ENCODE measurements at places on chromosomes 12 and 14.

DNA sequence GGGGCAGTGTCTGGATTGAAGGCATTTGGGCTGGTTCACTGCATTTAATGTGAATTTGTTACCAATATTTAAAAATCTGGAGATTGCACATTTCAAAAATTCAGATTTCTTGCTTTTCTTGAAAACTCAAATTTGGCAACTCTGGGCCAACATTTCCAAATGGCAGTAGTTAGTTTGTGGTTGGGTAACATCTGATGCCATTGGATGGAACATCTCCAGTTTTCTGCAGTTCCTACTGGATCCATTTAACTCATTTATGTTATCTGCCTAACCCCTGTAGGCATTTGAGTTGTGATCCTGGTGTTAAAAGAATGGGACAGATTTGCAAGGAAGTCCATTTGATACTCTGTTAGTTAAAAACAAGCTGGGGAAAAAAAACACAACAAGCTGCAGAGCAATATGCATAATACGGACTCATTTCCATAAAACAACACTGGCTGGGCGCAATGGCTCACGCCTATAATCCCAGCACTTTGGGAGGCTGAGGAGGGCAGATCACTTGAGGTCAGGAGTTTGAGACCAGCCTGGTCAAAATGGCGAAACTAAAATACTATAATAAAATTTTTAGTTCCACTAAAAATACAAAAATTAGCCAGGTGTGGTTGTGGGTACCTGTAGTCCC lies 7.9 kb downstream of the EIF2B2 start:
- no peak for DNase-seq

DNA sequence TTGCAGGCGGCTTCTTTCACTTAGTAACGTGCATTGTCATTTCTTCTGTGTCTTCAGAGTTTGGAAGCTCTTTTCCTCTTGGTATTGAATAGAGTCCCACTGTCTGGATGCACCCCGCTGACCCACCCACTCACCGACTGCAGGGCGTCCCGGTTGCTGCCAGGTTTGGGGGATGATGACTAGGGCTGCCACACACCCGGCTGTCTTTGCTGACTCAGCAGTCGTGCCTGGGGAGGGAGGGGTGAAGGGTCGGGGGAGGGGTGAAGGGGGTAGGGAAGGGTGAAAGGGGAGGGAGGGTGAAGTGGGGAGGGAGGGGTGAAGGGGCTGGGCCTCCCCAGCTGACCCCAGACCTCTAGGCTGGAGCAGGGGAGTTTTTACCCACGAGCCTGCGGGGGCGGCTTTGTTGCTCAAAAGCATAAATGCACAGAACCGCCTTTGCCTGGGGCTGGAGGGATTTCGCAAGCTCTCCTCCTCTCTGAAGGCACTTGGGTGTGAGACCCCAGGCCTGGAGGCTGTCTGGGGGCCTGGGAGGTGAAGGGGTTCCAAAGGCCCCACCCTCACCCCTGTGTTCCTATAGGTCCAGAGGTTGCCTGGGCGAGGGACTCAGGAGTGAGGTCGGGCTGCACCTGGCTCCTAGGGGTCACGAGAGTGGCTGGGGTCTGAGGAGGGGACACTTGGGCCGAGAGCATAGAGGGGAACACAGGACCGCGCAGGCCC lies 31.3 kb upstream of the ULK1 start:
- no peak for DNase-seq

GRCh38 chr12:110670161-110670701 lies 18.7 kb downstream of the HVCN1 start:
- no peak for DNase-seq

DNA sequence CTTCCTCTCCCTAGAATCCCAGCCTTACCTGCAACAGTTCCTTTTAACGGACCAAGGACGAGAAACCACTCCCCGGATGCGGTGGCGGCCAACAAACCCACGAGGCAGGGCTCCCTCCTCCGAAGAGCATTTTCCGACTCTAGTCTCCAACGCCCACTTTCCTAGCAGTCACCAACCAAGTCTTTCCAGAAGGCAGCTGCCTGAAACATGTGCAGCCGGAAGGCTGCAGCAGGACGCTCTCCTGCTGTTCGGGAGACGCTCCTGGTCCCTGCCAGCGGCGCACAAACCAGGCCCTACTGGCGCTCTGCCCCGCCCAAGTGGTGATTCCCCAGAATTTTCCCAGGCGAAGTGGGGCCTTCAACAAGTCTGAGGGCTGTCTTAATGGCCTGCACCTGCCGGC lies 21.1 kb upstream of the ADAM20 start:
- DNase-seq, result no peak

DNA sequence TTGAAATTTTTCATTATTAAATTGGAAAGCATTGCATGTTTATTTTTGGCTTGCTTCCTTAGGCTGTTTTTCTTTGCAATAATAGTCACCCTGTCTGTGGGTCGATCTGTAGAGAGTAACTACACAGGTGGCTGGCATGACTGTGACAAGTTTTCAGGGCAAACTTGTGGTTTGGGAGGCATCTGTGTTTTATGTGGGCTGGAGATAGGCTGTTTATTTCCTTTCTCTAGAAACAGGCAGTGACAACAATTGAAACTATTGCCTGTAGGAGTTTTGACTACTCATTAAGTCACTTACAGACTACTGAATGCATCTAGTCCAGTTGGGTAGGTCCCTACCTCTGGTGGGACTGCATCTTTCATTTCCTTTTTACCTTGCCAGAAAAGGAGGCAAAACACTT lies 155.6 kb downstream of the DYRK2 start:
- no peak for DNase-seq

GRCh38 chr14:75066691-75067090 lies 2.8 kb upstream of the ZC2HC1C start:
- DNase-seq, result no peak

DNA sequence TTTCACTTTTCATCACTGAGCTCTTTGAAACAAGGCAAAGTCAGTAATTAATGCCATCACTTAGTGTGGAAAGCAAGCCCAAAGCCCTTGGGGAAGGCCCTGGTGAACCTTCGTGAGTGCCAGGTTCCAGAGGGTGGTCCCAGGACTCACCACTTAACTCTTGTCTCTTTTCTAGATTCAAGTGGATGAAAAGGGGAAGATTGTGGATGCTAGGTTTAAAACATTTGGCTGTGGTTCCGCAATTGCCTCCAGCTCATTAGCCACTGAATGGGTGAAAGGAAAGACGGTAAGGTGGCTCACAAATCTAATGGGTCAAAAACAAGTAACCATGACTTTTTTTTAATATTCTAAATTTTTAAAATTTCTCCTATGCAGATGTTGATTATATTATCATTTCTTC lies 2.8 kb downstream of the ISCU start:
- no peak for DNase-seq

DNA sequence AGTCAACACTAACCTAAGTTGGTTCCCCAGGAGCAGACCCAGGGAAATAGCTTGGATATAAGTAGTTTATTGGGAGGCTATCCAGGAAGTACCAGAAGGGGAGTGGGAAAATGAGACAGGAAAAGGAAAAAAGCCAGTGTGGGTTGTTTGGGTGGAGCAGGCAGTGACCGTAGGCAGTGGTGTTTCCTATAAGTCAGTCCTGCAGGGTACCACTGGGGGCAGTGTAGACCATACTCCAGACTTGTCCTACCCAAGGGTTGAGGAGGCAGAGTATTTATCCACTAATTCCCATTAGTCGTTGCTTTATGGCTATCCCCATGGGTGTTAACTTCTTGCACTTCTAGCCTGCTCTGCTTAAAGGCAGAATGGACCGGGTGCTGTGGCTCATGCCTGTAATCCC lies 6.4 kb upstream of the CCDC60 start:
- DNase-seq, result no peak

DNA sequence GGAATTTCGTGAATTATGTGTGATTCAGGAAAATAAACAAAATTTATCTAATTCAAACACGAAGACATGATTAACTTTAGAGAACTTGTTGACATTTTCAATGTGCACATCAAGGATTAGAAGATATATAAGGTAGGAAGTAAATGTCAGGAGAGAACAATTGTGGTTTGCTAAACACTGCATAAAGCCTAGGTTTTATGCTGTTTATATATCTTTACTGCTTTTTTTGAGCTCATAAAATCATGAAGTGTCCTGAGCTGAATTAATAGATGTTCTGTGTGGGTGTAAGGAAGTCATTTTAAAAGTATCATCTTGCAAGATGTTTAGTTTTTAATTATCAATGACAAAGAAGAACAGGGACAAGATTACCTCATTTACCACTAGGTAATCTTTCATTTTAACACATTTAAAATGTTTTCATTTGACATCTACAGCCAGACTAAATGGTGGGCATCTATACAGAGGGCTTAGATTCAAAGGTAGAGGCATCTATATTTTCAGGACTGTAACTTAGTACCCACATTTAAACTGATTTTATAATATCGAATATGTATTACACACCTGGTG lies 382.8 kb downstream of the ADAMTS20 start:
- DNase-seq, result no peak

GRCh38 chr12:9331218-9331626 lies 123.0 kb upstream of the PZP start:
- DNase-seq, result peak; percentile 30

GRCh38 chr14:31326111-31326510 lies 94.2 kb downstream of the HEATR5A start:
- DNase-seq, result no peak

GRCh38 chr12:122852336-122853275 lies 17.3 kb downstream of the HIP1R start:
- no peak for DNase-seq

DNA sequence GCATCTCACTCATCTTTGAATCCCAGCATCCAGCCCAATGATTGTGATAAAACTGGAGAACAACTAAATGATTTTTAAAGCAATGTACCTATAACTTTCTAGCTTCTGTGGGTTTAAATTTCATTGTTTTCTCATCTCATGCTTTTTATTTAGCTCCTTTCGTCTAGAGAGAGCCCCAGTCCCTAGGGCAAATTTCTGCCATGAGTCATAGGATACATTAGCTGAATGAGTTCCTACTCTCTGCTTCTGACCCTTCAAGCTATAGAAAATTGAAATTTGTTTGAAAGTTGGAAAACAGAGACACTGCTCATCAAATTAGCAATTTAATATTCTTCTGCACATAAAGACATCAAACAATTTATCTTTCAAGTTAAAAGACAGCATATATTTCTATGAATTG lies 113.9 kb downstream of the KIF21A start:
- DNase-seq, result no peak

GRCh38 chr14:55277972-55278740 lies 6.9 kb downstream of the FBXO34 start:
- DNase-seq, result no peak

- DNase-seq, result no peak
Observed at GRCh38 chr14:103067231-103067954, 10.0 kb upstream of the CDC42BPB start.

GRCh38 chr12:54126029-54126695 lies 62.6 kb downstream of the SMUG1 start:
- DNase-seq, result no peak

GRCh38 chr14:90472632-90473031 lies 75.8 kb downstream of the CALM1 start:
- no peak for DNase-seq

DNA sequence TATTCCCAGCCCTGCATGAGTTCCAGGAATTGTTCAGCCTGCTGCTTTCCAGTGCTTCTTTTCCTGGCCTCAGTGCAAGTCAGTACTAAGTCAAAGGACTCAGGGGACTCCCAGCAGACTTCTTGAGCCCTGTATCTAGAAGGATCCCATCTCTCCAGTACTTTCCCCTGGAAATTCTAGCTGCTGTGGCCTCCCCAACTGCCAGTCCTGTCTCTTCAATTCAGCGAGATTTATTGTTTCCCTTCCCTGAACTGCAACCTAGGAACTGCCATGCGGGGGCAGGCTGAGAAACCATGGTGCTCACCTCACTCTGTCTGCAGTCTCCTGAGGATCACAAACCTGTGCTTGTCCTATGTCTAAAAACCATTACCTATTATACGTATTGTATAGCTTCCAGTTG lies 31.8 kb downstream of the ZNF605 start:
- DNase-seq, result no peak

DNA sequence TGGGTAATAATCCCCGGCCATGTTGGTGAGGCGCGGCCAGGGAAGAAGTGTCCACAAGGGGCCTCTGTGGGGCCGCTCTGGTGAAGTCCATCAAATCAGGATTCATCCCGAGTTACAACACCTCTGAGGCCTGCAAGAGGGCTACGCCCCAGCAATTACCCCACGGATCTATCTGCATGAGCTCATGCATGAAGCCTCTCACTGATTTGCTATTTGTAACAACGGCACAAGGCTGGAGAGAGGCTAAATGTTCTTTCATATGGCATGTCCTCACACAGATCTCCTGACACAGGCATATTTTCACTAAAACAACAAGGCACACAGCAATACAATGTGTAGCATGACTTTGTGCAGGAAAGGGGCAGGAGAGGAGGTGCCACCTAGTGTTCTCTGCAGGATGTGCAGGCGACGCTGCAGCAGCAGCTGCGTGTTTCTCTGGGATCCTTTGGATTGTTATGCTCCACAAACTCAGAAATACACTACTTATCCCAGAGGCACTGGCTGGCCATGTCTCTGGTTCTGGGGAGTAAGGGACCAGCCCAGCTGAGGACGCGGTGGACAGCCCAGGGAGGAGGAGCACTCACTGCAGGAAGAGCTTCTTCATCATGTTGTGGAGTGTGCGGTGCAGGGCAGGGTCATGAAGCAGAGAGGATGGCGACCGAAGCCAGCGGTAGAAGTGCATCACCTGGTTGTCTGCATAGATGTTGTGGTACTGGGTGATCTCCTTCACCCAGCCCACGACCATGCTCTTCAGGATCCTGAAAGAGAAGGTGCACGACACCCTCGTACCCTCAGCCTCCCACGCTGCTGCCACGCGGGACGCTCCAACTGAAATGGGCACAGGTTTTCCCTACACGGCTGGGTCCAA lies 20.2 kb downstream of the P2RX2 start:
- no peak for DNase-seq

GRCh38 chr14:24843494-24843893 lies 206.5 kb downstream of the STXBP6 start:
- DNase-seq, result no peak

GRCh38 chr14:60848066-60848465 lies 113.5 kb downstream of the MNAT1 start:
- DNase-seq, result no peak

- DNase-seq, result no peak
Observed at GRCh38 chr14:99529899-99530298, 48.7 kb downstream of the CCNK start.

DNA sequence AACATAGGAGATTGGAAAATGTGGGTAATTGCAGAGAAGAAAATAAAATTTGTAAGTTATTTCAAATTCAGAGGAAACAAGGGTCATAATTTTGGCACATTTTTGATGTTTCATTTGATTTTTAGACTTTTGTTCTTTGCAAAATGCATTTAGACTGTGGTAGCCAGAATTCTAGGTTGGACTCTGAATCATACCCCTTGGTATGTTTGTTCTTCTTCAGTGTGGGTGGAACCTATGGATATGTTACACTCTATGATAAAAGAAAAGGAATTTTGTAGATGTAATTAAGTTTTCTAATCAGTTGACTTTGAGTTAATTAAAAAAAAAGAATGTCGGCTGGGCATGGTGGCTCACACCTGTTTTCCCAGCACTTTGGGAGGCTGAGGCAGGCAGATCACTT lies 827.0 kb downstream of the AACS start:
- no peak for DNase-seq

- DNase-seq, result no peak
Observed at GRCh38 chr12:1282670-1283315, 291.8 kb downstream of the ERC1 start.
